ENCODE measurements at places on chromosomes 13 and 19. TPM values are rescaled to one million over a fixed set of nuclear protein-coding genes. Genes with fewer than 3 reads are reported as not detected.

Gene ACP7
- total RNA-seq: not detected

Gene TGDS
- 15.3 TPM for total RNA-seq

Gene LILRB3
- not detected for total RNA-seq

Gene RXFP2
- total RNA-seq: not detected

Gene CYP2A7
- not detected for total RNA-seq

Gene POMP
- total RNA-seq: 124 TPM

Gene SIGLEC11
- not detected for total RNA-seq

Gene RFPL4AL1
- total RNA-seq: not detected

Gene TTC9B
- total RNA-seq: not detected

Gene TEX26
- not detected for total RNA-seq

Gene SLC1A6
- not detected for total RNA-seq

Gene TEKTIP1
- total RNA-seq: not detected

Gene KL
- not detected for total RNA-seq

Gene KCNN1
- total RNA-seq: not detected

Gene LILRB1
- not detected for total RNA-seq

Gene AZU1
- total RNA-seq: not detected
